ENCODE measurements at places on chromosomes 2 and 18. TPM values are rescaled to one million over a fixed set of nuclear protein-coding genes. Genes with fewer than 3 reads are reported as not detected.

GRCh38 chr2:3730646-3731045 lies 27.3 kb downstream of the DCDC2C start:
- H3K4me1 ChIP-seq, result peaks cover 17% of the 10 kb centered on the region
- no peak overlapping the region for H3K4me3 ChIP-seq
- H3K27ac ChIP-seq, result no peak overlapping the region
- no peak for DNase-seq
- H3K36me3 ChIP-seq, result no peaks in the 10 kb centered on the region

ANKRD36C gene
- 12.0 TPM for total RNA-seq

NT5DC4 gene
- total RNA-seq, result not detected

CHRNG gene
- not detected for total RNA-seq

CREG2 gene
- not detected for total RNA-seq

GRCh38 chr2:99201959-99202678 lies 21.1 kb downstream of the MRPL30 start:
- H3K4me1 ChIP-seq, result no peaks in the 10 kb centered on the region
- H3K4me3 ChIP-seq, result no peak overlapping the region
- H3K36me3 ChIP-seq, result peaks cover 20% of the 10 kb centered on the region
